ENCODE measurements at places on chromosomes 2 and 18.

- no peak for ATAC-seq
Measured at GRCh38 chr18:59516356-59517155, 157.5 kb upstream of the LMAN1 start.

- ATAC-seq: no peak
Measured at GRCh38 chr2:104502901-104503300, 351.0 kb upstream of the POU3F3 start.

- no peak for ATAC-seq
Measured at GRCh38 chr18:43161528-43161927, 46.0 kb upstream of the RIT2 start.

- peak; percentile 78 for ATAC-seq
Measured at GRCh38 chr2:28359222-28360057, 33.2 kb upstream of the FOSL2 start.

DNA sequence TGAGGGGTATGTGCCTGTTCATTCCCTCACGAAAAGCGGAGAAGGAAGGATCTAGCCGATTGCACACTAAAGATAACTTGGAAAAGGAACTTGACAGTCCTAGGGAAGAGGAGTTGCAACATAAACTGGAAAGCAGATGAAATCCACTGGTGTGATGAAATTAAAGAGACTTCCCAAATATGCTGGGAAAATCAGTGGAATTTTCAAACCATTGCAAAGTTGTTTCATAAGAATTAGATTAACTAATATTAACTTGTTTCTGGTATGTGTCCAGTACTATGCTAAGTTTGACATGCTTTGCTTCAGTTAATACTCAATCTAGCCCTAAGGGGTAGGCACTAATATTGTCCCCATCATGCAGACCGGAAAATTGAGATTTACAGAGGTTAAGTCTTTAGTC lies 222.7 kb downstream of the IKZF2 start:
- ATAC-seq: no peak

GRCh38 chr2:180122874-180123273 lies 115.8 kb upstream of the CWC22 start:
- no peak for ATAC-seq

DNA sequence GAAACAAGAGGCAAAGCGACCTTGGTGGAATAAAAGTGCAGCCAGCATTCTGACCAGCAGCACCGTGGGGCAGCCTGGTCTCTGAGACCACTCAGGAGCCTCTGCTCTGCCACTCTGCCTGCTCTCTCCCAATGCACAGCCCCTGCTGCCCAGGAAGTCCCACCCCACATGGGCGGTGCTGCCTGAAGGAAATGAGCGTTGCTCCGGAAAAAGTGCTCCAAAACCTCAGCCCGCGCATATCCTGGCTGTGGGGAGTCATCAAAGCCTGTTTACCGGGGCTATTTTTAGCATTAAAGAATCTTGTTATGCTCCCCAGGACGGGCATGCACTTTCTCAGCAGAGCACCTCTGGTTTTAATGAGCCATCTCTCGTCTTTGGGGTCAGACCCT lies 54.5 kb downstream of the EPAS1 start:
- peak; percentile 88 for ATAC-seq

- ATAC-seq: no peak
Measured at GRCh38 chr2:10224734-10225133, 78.0 kb upstream of the HPCAL1 start.

DNA sequence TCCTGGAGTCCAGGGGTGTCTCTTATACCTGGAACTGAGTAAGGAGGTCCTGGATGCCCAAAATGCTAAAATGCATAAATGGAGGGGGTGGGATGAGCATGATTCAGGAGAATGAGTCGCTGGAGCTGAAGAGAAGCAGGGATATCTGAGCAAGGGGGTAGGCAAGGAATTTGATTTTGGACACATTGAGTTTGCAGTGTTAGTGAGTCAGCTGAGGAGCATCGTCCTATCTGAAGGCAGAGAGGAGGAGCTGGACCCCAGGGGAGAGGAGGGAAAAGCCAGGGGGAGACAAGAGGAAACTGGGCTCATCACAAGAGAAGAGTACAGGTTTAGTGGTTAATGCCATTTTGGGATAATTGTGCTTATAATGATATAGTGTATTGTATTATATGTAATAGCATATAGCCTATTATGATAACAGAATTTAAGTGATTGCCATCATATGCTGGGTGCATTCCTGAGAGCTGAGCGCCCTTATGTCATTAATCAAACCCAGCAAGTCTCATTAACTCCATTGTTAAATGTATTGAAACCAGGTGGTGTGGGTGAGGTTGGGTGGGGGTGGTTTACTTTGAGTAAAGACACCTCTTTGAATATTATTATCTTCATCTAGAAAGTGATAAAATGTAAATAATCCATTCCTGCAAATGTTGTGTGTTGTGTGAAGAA lies 12.4 kb downstream of the EHD3 start:
- no peak for ATAC-seq

DNA sequence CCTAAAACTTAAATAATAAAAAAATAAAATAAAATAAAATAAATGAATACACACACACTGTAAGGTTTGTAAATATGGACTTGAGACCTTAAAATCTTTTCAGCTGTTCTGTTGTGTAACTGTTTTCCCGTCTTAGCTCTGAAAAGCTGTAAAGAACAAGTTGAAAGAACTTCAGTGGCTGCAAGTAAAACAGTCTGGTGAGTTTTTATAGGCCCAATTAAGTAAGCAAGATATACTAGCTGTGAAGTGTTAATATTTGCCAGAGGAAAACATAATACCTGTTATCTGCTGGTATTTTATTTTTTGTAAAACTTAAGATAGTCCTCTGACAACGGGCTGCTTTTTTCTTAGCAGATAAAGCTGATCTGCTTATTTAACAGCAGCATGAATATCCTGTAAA lies 176.9 kb upstream of the NRP2 start:
- no peak for ATAC-seq

- no peak for ATAC-seq
Measured at GRCh38 chr2:112782234-112782799, 2.0 kb downstream of the IL1A start.

DNA sequence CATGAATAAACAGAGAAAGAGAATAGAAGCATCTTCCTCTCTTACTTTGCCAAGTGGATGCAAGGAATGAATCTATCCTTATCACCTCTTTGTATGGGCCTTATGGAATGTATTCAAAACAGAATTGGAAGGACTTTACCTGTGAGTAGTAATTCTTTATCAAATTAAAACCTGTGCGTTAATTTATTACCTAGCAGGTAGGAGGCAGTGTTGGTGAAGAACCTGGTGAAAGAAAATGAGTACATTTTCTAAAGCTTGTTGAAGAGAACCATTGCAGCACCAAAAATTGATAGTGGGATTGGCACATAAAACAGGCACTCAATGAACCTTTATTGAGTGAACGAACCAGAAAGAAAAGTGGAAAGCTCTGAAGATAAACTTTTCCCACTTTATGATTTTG lies 1302.1 kb upstream of the CELF4 start:
- no peak for ATAC-seq

DNA sequence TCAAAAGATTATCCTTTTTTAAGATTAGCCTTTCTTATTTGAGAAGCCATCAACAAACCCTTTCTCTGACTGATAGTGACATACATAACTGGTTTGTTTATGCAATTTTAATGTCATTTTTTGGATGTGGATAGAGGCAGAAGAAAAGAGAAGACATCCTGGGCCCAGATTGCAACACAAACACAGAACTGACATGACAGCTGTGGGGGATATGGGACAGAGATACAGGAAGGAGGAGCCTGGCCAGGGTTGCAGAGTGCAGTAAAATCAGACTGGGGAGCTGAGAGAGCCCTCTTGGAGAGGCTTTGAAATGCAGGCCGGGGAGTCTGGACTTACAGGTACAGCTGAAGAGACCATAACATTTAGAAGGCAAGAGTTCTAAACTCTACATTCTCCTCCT lies 65.1 kb downstream of the SIGLEC15 start:
- no peak for ATAC-seq

DNA sequence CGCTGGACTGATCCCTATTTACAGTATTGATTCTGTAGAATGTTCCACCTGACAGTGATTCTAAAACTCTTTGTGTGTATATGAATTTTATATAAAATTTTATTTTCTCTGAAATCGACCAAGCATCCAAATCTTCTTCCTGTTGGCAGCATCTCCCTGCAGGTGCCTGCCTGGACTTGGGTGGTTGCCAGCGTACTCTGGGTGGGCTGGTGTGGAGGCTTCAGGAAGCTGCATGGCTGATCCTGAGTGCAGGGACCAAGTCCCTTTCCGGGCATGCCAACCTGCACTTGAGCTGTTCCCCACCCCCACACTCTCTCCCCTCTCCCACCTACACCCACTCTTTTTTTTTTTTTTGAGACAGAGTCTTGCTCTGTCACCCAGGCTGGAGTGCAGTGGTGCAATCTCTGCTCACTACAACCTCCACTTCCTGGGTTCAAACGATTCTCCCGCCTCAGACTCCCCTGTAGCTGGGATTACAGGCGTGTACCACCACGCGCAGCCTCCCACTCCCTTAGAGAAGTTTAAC lies 53.2 kb upstream of the ALKAL2 start:
- no peak for ATAC-seq

GRCh38 chr2:106664669-106665068 lies 177.5 kb downstream of the CD8B2 start:
- ATAC-seq: no peak

GRCh38 chr2:227163998-227164762 lies at the start of the genes COL4A3 and COL4A4:
COL4A3 (plus strand) TSS chr2:227164624; CDS start chr2:227164727, 103 bp downstream.
COL4A4 (minus strand) TSS chr2:227164205; CDS start chr2:227147483, 16,722 bp downstream.
- peak; percentile 49 for ATAC-seq

GRCh38 chr18:52844323-52844722 lies 504.3 kb downstream of the DCC start:
- no peak for ATAC-seq

DNA sequence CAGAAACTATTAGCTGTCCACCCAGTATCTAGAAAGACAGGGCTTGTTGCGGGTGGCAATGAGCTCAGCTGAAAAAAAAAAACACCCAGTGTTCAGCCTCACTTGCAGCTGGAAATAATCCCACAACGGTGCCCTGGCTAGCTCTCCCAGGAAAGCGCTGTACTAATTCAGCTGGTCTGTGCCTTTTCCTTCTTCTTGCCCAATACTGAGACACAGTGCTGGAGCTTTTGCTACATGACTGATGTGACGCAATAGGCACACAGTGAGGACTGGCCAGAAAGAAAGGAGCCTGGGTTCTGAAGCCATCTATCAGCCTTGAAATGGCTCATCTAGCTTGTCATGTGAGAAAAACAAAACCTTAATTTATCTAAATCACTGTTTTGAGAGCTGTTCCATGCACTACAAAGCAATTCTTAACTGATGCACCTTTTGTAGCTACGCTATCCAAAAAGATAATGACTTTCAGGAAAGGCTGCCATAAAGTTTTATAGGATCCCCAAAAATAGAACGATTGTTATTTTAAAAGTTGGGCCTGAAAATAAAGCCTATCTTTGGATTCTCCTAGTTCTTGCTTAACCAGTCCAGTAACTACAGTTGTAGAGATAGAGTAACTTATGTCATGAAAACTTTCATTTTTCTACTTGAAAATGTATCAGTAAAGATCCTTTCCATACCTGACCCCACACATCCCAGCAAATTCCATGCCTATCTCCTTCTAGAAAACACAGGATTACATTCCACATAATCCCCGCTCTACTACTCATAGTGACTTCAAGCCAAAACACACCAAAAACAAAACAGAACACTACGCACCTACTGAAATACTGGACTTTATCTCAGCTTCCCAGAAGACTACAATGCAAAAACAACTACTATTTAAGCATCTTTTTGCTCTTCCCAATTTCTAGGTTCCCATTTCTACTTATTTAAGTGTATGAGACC lies 15.9 kb downstream of the KIDINS220 start:
- ATAC-seq: no peak

GRCh38 chr2:100207411-100207885 lies 65.1 kb upstream of the AFF3 start:
- ATAC-seq: no peak

DNA sequence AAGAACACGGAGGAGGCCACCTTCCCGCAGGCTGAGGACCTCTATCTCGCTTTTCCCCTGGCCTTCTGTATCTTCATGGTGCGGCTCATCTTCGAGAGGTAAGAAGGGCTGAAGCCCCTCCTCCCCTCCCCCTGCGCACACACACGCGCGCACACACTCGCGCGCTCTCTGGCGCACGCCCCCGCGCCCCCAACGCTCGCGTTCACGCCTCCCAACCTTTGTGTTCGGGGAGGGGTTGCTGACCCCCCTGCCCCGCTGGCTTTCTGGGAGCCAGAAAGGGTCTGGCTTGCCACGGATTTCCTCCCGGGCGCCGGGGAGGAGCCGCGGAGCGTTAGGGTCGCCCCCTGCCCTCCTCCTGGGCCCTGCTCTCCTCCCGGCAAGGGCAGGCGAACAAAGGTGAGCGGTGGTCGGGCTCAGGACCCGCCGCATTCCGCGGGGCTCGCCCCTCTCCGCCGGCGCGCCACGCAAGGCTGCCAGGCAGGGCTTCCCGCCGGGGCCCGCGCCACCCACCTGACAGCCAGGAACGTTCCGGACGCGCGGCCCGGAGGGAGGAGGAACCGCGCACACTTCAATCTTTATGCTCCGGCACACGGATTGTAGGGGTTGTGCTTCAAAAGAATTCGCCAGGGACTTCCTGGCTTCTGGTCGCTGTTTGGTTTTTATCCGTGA lies 583 bp downstream of the CERS6 start:
- ATAC-seq: peak; percentile 21

GRCh38 chr2:39434233-39434897 lies 2.7 kb downstream of the MAP4K3 start:
- no peak for ATAC-seq

DNA sequence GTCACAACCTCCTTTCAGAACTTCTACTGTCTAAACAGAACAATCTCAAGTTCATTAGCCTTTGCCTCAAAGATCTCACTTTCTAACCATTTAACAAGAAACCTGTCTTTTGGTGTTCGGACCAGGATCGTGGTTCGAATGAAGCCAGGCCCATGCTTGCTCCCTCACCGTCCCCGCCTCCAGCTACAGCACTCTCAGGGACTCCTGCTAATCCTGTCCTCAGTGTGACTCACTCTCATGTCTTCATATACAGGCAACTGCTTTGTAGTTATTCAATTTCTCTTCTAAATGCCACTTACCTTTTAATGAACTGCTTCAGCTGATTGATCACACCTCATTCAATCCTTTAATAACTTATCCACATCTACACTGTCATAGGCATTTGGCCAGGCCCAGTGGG lies 15.8 kb downstream of the SERTAD2 start:
- ATAC-seq: peak; percentile 62

DNA sequence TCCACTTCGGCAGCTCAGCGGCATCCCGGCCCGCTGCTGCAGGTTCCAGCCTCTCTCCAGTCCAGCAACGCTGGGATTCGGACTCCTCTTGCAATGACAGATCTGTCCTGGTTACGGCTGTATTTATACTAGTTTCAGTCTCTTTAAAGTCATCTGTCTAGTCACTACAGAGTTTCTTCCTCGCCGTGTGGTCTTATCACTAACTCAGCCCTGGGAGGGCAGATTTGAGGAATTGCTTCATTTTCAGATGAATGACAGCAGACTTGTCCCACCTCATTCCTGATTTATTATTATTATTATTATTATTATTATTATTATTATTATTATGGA lies 2.2 kb downstream of the KLHL29 start:
- ATAC-seq: no peak

GRCh38 chr18:13614641-13615288 lies 111.6 kb downstream of the FAM210A start:
- no peak for ATAC-seq

- ATAC-seq: no peak
Measured at GRCh38 chr2:28152585-28153280, 239.9 kb upstream of the FOSL2 start.

All from activated CD4-positive, CD25-positive, alpha-beta regulatory T cell treated with anti-CD3 and anti-CD28 coated beads, Interleukin-2, amount 50 U/mL, for 24 hours (primary cell).